Cardiac fibroblast (primary cell): ENCODE measurements at places on chromosomes 1 and 21.

DNA sequence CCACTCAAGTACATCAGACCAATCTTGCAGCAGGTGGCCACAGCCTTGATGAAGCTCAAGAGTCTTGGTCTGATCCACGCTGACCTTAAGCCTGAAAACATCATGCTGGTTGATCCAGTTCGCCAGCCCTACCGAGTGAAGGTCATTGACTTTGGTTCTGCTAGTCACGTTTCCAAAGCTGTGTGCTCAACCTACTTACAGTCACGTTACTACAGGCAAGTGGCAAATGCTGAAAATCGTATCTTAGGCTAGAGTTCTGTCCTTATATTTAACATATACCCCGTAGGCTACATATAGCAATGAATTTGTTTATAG lies 12.1 kb downstream of the HIPK1 start:
- DNase-seq = no peak

DNA sequence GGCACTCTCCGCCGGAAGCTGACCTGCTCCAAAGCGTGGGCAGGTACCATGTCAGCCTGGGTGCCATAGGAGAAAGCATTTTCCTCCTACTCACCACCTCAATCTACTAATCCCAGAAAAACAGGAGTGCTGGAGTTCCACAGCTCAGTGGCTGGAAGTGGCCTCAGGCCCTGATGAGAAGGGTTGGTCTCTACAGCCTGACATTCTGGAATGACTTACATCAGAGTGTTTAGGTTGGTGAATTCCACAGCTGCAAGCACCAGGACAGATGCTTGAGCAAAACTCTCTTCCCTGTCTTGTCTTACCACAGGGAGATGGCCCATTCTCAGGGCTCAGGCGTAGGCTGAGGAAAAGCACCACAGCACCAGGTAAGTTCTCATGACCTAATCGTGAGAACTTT lies 5.5 kb downstream of the SEC16B start:
- DNase-seq = no peak

GRCh38 chr1:200029822-200030152 lies 2.3 kb downstream of the NR5A2 start:
- no peak for DNase-seq

GRCh38 chr1:50416150-50416527 lies 7.1 kb downstream of the DMRTA2 start:
- DNase-seq = no peak
